GM06990 (cell line): ENCODE measurements at places on chromosomes 1 and 21.

DNA sequence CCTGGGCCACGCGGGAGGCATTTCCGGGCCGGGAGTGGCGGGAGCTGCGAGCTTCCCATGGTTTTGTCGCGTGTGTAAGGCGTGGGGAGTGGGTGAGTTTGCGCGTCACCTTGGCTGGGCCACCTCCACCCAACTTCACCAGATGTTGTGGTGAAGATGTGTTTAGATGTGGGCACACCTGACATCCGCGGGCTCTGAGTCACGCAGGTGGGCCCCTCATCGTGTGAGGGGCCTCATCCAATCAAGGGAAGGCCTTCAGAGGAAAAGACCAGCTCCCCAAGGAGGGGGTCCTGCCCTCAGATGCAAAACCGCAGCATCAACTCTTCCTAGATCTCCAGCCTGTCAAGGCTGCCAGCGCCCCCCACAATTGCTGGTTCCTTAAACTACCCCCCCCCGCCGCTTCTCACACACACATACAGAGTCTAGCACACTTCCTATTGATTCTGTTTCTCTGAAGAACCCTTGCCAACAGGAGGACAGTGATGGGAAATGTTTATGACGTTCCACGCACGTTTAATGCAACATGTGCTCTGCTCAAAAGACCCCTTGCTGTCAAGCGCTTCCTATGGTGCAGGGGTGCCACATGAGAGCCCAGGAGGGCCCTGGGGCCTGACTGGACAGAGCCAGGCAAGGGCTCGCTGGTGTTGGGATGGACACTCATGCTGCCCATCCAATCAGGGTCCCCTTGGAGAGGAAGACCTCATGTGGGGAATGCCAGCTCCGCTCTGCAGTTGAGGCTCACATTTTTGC, 11.9 kb downstream of the ACTRT2 start:
- no peak for DNase-seq

GRCh38 chr1:210677533-210677932, 348.8 kb downstream of the HHAT start:
- no peak for DNase-seq

DNA sequence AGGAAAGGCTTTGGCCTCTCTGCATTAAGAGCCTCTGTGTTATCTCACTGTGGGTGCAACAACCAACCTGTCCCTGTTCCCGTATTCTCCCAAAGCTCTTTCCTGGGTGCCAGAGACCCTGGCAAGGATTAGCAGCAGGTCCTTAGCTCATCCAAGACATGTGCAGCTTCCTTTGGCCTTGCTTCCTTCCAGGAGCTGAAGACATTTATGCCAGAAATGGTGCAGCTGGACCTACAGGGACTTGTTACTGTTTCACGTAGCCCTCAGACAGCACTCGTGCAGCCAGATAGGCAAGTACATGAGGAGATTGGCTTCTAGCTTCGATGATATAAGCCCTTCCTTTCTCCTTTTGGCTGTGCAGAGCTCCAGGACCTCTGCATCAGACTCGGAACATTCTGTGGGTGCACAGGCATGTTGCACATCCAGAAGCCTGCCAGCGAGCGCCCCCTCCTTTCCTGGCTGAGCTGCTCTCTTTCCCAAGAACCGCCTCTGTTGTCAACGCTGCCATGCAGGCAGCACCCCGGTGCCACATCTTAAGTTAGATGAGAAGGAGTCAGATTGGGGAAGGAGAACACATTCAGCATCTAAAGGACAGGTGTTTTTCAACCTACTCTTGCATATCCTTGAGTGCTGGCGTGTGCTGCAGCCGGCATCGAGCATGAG, 284.5 kb upstream of the PLXNA2 start:
- no peak for DNase-seq

DNA sequence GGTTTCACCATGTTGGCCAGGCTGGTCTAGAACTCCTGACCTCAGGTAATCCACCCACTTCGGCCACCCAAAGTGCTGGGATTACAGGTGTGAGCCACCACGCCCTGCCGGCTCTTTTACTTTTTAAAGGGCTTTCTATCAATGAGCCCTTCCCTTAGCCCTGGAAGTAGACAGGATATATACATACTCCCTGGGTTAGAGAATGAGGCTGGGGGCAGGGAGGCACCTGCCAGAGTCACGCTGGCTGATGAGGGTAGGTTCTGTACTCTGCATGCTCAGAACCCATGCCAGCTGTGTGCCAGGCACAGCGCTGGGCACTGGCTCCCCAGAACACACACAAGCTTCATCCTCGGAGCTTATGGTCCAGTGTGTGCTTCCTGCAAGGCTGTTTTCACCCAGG, 113.6 kb upstream of the IPO9 start:
- no peak for DNase-seq

DNA sequence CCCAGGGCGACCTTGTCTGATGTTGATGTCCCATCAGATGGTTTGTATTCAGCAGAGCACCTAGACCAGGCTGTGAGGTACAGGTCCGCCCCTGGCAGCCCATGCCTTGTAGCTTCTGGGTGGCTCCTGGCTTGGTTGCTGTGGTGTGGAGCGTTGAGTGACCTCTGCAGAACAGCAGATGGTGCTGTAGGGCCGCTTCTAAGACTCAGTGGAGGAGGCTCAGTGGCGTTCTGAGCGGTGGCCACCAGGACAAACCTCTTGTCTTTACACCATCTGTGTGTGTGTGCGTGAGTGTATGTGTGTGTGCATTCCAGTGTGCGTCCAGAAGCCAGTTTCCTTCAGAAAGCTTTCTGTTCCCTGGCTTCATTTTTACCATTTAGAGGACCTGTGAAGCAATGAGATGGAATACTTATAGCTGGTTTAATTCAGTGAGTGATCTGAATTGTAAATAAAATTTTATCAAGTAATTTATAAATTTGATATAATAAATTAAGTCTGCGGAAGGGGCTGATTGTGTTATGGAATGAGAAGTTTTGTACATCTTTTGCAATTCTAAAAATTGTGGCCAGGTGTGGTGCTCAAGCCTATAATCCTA, 66.1 kb downstream of the ADARB1 start:
- DNase-seq, result peak; percentile 52

DNA sequence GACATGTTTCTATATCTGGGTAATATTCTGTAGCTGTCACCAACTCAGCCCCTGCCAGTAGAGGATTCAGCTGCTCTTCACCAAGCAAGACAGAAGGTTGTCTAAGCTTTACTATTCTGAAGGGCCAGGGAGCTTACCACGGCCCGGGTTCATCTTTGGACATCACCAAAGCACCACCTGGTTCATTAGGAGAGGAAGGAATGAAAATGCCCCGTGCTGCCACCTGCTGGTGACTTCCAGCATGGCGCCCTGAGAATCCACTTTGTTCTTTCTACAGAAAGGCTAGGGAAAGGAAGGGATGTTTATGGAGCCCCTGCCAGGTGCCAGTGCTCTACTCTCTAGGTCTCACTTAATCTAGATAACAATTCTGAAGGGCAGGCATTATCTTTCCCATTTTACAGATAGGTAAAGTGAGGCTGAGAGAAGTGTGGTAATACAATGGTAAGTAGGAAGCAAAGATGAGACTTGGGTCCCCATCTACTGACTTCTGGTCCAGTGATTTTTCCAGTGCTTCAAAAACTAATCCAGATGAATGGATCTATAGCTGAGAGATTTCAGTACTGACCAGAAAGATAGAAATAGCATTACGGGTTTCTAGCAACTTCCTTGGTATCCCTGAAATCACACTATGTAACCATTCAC, 79.5 kb downstream of the BEND5 start:
- no peak for DNase-seq

DNA sequence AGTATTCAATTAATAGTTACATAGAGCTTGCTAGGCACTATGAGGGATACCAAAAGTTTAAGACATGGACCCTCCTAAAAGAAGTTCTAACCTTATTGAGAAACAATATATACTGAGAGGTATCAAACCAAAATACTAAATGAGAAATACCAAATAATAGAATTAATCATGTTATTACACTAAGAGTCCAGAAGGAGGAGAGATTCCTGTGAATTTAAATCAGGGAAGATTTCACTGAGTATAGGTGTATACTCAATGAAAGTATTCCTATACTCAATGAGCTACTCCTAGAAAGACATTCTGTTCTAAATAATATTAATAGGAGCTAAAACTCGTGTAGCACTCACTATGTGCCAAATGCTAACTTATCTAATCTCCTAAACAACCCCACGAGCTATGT, 9.4 kb downstream of the CR1L start:
- no peak for DNase-seq

GRCh38 chr1:72324451-72324850, 42.1 kb upstream of the NEGR1 start:
- no peak for DNase-seq
